Brain (organoid and tissue), 16 donors: ENCODE measurements at places on chromosomes 13 and 19. TPM values are rescaled to one million over a fixed set of nuclear protein-coding genes. Genes with fewer than 3 reads are reported as not detected.

The GJB2 gene
- 1.0 TPM for polyA plus RNA-seq

The FUT1 gene
- 7.9 TPM for polyA plus RNA-seq

DNA sequence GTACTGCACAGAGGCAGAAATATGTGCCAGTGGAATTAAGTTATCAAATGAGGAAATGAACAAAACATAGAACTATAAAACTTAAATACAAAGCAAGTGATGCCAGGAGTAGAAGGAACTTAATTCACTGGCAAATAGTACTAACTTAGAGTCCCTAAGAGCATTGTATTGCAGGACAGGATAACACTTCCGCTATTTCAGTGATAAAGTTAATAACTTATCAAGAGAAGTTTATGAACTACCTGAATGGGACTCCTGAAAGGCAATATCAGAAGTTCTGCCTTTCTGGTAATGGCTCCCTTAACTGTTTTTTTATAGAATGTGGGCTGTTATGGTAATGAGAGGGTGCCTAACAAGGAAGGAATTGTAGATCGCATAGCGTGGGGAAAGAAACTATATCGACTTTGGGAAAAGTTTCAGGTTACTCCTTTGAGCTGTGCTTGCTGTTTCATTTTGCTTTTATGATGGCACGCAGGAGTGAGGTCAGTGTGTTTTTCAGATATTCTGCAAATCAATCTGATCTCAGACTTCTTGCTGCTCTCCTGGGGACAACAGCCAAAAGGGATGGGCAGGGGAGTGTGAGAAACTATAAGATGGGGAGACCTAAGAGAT, 95.3 kb upstream of the MLNR start:
- DNase-seq, result no peak

DNA sequence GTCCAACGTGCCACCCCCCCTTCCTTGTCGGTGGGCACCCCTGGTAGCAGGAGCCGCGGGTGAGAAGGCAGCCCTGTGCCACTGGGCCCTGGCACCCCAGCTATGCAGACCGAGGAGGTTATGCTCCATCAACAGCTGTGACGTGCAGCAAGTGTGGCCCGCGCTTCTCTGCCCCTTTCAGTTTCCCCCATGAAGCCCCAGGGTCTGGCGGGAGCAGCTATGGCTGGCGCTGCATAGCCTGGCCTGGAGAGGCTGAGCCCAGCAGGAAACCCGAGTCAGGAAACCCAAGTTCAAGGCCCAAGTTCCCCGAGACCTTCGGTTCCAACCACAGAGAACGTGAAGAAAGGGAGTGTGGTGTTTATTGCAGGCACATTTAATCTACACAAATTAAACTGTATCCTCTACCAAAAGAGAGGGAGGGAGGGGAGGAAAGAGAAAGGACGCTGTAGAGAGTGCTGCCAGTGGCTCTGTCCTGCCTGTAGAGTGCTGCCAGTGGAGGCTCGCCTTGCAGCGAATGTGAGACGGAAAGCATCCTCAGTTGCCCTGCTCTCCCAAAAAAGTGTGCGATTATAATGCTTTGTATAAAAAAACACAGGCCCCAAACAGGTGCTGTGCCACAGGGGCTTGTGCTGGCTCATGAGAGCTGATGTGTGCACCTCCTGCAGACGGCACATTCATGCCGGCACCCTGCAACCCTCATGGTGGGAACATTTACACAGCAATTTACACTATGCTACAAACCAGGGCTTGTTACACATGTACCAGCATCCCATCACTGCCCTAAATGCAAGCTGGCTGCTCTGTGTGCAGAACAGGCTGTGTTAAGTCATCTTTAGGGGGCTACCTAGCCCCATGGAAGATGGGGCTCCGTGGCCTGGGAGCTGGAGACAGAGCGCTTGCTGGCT, 16.3 kb downstream of the POP4 start:
- no peak for DNase-seq

DNA sequence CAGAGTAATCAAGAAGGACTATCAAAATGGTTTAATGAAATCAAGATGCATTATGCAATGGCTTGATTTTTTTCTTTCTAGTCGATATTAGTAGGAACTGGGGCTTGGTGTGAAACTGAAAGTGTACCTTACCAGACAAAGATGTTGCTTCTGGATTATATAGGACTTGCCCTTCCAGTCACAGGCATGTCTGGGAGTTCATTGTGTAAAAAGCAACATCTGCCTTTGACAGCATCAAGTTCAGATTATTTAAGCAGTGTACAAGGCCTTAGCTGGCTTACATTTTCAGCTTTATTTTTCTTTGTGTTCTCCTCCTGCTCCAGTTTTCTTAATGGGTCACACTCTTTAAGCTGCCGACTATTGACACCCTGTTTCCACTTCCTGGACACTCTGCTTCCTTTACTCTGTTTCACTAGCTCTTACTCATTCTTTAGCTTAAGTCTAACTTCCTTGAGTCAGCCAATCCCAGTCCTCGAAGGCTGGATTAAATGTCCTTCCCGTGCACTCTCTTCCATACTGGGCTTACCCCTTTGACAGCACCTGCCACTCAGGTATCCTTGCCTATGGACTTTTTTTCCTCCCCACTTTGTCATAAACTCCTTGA, 29.4 kb upstream of the OLFM4 start:
- no peak for DNase-seq

- no peak for DNase-seq
These were observed 30.4 kb downstream of the ELAVL1 start for GRCh38 chr19:7975037-7975436.

- no peak for DNase-seq
These were observed 9.4 kb downstream of the CELF5 start for GRCh38 chr19:3233831-3234230.

- no peak for DNase-seq
These were observed 98.8 kb downstream of the KDM4B start for GRCh38 chr19:5067678-5068077.

DNA sequence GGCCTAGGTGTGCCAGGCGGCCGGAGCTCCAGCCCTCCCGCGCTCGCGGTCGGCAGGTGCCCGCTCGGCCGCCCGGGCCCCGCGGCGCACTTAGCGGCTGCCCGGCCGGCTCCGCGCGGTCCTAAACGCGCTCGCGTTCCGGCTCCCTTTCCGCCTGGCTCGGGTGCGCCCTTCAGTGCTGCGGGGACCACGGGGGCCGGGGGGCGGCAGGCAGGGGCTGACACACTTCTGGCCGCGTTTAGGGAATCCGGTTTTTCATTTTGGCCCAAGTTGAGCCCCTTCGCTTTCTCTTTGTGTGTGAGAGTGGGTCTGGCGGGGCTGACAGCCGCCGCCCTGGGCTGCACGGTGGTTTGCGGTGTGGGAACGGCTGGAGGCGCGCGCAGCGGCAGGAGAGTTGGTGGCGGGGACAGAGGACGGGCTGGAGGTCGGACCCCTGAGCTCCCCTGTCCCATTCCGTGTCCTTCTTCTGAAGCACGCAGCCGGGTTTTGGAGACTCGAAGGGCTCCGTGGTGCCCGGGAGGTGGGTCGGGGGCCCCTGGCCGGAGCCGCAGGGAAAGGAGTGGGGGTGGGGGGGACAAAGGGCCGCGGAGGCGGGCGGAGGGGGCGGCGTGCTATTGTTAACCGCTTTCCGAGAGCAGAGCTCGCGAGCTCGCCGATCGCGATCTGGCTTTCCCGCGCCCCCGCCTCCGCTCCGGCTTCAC, 3.1 kb downstream of the FGF9 start:
- peak; percentile 82 for DNase-seq

DNA sequence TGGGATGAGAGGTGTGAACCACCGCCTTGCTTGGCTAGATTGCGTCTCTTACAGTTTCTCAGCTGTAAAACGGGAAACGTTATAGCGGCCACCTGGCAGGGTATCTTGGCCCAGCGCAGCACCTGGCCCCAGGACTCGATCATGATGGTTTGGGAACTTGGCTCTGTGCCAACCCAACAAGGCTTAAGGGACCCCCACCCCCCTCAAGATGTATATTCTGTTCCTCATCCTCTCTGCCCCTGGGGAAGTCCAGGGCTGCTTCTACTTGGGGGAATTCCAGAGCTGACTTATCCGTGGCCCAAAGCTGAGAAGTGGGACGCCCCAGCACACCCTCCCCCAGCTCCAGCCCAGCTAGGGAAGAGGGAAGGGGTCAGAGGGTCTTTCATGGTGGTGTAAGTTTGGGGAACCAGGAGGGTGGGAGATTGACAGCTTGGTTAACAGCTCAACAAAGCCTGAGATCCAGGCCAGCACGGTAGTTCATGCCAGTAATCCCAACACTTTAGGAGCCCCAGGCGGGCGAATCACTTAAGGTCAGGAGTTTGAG, 695 bp downstream of the ICAM1 start:
- DNase-seq, result no peak

GRCh38 chr13:30865123-30866049, 40.7 kb upstream of the MEDAG start:
- DNase-seq, result peak; percentile 93

GRCh38 chr13:94657167-94657566, 55.2 kb downstream of the SOX21 start:
- DNase-seq, result no peak

DNA sequence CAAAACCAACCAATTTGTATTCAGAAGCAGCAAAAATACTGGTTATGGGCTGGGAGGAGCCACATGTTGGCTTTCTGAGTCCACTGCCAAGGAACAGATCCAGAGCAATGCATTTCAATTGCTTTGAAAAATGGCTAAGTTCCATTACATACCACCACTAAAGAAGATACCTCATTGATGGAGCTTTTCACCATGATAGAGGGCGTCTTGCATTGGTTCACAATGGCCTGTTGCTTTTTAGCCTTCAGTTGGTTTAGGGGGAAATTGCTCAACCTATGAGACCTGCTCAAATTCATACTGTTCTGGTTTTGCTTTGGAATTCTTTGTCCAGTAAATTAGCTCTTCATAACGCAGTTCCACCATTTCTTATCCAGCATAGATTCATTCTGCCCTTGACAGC, 21.2 kb upstream of the CPB2 start:
- no peak for DNase-seq

DNA sequence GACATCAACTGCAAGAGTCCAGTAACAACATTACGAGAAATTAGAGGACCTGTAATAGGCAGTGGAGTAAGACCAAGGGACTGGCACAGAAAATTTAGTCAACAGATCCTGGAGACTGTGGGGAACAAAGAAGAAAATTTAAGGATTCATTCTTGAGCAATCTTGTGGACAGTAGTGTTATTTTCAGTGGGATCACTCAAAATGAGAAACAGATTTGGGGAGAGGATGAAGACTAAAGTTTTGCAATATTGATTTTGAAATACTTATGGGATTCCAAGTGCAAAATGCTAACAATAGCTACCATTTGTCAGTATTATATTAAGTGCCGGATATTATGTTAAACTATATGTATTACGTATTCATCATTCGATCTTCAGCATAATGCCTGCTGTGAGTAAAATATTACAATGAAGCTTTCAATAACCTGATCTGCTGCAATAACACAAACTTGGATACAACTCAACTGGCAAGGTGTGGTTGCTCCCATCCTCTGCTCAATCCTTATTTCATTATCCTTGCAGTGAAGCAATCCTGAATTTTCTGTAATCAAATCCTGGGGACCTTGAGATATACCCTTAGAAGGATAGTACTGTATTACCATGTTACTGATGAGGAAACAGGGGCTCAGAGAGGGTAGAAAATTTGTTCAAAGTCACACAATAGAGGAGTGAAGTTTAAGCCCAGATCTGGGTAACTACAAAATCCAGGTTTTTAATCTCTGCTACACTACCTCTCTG, 84.2 kb downstream of the SACS start:
- no peak for DNase-seq

DNA sequence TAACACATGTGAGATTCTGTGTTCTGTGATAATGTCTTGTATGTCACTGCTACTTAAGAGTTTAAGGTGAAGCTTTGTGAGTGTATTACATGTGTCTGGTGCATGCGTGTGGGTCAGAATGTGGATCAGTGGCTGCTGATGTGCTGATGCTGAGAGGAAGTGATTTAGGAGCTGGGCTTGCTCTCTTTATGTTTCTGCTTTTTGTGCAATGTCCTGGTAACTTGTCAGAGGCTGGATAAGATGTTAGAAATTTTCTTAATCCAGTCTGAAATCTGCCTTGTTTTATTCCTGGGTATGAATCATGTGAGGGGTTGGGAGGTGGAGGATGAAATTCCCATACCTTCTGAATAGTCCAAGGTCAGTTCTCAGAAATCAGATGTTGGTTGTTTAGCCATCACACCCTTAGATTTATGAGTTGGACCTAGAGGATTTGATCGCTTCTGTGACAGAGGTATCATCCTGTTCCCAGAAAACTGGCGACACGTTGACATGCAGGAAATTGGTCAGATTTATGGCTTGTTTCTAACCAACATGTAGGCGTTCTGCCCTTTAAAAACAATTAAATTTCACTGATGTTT, 24.5 kb upstream of the CXCL17 start:
- DNase-seq, result no peak

DNA sequence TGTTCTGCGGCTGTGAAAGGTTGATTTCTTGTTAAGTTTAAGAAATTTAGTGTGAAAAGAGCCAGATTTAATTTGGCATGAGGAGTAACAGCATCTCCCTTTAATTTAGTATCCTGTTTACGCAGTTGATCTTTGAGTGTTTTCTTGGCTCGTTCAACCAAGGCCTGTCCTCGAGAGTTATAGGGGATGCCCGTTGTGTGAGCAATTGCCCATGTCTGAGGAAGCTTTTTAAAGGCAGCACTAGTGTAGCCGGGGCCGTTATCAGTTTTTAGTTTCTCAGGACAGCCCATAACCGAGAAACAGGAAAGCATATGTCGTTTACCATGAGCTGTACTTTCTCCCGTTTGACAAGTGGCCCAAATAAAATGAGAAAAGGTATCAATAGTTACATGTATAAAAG, 47.5 kb upstream of the ZNF43 start:
- no peak for DNase-seq

DNA sequence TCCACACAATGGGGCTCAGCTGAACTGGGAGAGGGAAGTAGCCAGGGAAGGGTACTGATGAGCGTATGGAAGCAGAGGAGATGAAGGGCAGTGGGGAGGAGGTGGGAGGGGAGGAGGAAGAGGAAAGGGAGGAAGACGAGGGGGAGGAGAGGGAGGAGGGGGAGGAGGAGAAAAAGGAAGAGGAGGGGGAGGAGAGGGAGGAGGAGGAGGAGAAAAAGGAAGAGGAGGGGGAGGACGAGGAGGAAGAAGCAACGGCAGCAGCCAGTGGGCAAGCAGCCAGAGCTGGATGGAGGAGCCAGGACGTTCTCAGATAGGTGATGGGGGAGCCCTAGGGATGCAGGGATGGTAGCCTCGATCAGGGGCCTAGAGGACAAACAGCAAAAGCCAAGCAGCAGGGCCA, 5.6 kb downstream of the CERS4 start:
- no peak for DNase-seq

DNA sequence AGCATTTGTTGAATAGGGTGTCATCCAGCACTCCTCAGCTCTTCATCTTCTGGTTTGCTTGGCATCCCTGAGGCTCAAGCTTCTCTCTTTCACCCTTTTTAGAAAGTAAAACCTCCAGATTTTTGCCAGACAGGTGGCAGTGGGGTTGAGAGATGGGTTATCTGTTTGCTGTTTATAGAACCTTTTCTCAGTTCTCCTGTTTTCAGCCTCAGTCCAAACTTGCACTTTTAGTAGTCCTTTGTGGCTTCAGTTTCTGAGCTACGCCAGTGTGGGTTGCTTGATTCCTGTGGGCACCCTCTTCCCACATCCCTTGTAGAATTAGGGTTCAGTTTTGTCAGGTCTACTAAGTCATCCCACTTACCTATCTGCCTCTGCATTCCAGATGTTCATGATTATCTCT, 147.9 kb downstream of the PAN3 start:
- DNase-seq, result no peak
